T follicular helper cell (primary cell): ENCODE measurements at places on chromosomes 7 and 10.

GRCh38 chr10:17237915-17238444, 9.9 kb downstream of the VIM start:
- DNase-seq, result no peak

DNA sequence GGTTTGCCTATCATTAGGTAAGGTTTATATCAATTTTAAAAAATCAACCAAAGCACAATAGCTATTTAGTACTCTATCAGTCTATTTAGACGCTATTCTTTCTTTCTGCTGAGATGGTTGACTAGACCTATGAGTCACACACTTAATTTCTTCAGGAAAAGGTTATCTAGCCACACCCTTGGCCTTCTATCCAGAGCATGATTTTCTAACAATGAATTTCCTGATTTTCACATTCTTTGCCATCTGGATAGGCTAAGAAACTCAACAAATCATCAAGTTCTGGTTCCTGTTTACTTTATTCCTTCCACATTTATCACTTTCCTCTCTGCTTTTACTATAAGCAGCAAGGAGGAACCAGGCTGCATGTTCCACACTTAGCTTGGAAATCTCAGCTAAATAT, 8.1 kb downstream of the PRPS1L1 start:
- no peak for DNase-seq

- no peak for DNase-seq
Measured at GRCh38 chr10:110709444-110709828, 65.3 kb downstream of the RBM20 start.

GRCh38 chr10:60565492-60565891, 175.8 kb upstream of the ANK3 start:
- DNase-seq, result no peak

DNA sequence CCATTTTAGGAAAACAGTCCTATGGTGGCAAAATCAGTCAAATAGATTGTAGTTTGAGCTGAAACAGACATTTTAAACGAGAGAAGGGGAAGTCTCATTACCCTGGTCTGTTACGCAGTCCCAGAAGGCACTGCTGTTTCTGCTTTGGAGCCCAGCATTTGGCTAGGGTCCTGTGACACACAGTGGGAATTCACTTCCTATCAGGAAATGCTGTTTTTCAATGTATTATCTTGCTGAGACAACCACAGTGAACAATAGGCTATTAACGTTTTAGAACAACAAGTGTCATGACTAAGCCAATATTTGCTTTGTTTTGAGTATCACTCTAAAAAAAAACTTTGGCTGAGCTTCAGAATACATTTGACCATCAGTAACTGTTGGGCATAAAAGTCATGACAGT, 74.1 kb downstream of the ADD3 start:
- DNase-seq, result no peak

- DNase-seq, result no peak
Measured at GRCh38 chr10:51706225-51706624, 6.8 kb upstream of the CSTF2T start.

DNA sequence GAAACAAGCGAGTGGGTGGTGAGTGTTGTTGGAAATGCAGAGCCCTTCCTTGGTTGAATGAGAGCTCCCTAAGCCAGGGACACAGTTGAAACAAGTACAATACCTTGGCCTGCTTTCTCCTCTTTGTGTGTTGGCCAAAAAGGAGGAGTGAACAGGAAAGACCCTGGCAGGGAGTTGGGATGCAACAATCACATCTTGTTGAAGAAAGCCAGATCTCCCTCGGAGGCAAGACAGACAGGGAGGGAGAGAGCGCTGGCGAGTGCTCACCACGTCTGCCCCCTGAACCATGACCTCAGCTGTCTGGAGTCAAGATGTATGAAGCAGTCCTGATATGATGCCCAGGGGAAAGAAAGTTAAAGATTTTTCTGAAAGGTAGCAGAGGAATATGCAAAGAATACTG, 66.8 kb downstream of the ADAM12 start:
- DNase-seq, result no peak

- no peak for DNase-seq
Measured at GRCh38 chr10:98326621-98327027, 58.6 kb upstream of the LOXL4 start.

DNA sequence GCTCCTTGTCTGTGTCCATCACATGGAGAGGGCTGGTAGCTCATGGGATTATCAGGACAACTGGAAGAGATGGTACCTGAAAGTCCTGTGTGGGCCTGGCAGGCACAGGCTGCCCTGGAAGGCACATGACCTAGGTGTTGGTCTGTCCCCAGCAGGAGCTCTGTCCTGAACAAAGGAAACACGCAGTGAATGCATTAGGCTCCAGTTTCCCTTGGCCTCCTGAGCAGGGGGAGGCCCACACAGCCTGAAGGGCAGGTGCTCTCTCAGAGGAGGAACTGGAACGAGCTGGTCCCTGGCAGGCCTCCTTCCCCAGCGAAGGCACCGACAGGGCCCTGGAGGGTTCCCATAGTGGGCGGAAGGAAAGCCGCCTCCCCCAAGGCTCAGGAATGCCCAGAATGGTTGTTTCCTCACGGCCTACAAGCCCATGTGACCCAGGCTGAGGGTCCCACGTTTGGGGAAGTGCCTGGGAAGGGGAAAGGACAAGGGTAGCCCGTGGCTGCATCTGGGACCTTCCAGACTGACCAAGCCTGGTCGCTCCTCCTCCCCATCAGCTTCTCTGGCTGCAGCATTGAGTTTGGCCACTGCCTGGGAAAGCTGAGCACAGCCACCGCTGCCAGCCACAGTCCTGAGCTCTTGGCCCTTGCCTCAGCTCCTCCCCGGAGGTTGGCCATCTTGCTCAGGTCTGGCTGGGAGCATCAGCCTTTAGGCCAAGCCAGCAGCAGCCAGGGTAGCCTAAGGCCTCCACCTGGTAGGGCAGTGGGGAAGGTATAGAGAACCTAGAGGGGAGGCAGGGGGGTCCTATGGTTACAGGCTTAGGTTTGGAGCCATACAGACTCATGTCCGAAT, 21.8 kb downstream of the CXCL12 start:
- no peak for DNase-seq

- no peak for DNase-seq
Measured at GRCh38 chr10:112815269-112816032, 134.6 kb upstream of the TCF7L2 start.

GRCh38 chr7:28124413-28124812, 56.2 kb downstream of the JAZF1 start:
- no peak for DNase-seq

DNA sequence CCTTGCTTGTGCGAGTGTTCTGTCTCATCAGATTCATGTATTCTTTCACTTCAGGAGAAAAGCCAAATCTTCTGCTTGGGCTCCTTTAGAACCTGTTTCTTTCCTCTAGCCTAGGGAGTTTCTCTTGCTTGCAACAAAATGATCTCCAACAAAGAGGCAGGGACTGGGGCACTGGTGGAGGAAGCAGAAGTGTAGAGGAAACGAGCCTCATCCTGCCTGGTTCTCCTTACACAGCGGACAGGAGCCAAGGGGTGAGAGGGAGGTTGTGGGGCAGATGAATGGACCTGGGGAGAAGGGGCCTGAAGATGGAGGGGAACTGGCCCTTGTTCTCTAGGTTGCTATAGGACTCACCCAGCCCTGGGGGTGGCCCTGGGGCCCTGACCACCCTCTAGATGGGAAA, 141.1 kb downstream of the PKD1L1 start:
- no peak for DNase-seq

GRCh38 chr10:114867365-114867764, 45.8 kb downstream of the FHIP2A start:
- no peak for DNase-seq

- no peak for DNase-seq
Measured at GRCh38 chr7:25122373-25122772, 2.7 kb downstream of the CYCS start.

GRCh38 chr10:1841759-1842158, 104.4 kb upstream of the ADARB2 start:
- DNase-seq, result no peak

DNA sequence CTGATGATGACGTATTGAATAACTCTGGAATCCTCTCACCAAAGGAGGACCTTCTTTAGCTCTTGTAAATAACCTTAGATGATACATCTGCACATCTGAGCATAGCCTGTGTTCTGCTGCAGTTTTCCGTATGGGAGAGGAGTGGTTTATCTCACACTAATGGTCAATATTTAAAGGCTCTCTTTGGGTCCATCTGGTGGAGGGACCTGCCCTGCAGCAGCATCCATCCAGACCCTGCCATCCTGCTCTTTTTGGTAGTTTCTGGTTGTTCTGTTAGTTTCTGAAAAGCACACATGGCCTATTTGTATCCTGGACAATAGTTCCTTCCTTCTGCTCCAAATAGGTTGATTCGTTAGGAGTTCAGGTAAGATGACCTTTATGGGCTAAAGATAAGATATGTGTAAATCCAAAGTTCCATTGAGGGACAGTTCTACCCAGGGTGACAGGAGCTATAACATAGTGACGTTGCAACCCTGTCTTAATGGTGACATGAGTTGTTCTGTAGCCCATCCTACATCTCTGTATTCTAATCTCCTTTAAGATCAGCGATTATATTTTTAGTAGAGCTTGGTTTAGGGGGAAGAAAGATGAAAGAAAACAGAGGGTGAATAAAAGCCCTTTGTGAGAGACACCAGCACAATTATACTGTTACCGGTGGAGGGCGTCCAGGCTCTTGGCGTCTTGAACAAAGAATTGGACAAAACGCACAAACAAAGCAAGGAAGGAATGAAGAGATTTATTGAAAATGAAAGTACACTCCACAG, 60.0 kb upstream of the KLF14 start:
- DNase-seq, result no peak

GRCh38 chr10:60828489-60828852, 50.2 kb downstream of the CDK1 start:
- no peak for DNase-seq

- no peak for DNase-seq
Measured at GRCh38 chr7:151675196-151675920, 155.7 kb upstream of the RHEB start.

DNA sequence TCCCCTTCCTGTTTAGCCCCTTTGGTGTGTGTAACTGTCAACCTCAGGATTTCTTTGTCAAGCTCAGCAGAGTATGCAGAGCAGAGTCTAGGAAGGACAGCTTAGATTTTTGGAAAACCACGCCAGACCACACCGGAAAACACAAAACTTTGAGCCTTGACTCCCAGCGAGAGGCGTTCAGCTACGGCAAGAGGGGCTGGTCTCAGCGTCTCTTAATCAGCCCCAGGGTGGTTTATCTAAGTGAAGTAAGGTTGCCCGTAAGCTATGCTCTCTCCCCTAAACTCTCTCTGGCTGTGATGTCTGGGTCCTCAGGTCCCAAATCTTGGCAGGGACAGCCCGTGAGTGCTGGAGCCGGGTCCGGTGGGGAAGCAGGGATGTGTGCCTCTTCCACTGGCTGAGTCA, 230.9 kb downstream of the KLF6 start:
- no peak for DNase-seq

DNA sequence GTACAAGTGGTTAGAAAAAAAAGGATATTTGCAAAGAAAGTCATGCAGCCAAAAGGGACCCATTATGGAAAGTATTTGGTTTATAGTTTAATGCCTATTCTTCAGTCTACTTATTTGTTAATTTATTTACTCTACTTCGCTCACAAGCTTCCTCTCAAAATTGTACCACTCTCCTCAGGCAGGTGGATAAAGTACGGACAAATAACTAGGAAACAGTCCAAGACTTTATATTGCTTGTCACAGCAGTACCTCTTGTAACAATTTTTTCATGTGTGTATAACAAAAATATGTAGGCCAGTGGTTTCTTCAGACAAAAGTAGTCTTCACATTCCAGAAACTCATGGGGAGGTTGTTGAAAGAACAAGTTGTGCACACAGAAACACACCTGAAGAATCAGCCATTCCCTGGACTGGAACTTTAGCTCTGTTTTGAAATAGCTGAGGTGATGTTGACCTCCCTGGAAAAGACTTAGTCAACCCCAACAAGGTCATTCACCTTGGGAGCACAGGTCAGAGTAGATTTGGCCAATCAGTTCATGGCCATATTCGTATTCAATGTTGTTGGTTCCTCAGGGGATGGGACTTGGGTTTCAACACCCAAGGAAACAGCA, 73.4 kb downstream of the TES start:
- DNase-seq, result no peak

GRCh38 chr7:127671341-127671740, 19.3 kb downstream of the SND1 start:
- DNase-seq, result no peak

DNA sequence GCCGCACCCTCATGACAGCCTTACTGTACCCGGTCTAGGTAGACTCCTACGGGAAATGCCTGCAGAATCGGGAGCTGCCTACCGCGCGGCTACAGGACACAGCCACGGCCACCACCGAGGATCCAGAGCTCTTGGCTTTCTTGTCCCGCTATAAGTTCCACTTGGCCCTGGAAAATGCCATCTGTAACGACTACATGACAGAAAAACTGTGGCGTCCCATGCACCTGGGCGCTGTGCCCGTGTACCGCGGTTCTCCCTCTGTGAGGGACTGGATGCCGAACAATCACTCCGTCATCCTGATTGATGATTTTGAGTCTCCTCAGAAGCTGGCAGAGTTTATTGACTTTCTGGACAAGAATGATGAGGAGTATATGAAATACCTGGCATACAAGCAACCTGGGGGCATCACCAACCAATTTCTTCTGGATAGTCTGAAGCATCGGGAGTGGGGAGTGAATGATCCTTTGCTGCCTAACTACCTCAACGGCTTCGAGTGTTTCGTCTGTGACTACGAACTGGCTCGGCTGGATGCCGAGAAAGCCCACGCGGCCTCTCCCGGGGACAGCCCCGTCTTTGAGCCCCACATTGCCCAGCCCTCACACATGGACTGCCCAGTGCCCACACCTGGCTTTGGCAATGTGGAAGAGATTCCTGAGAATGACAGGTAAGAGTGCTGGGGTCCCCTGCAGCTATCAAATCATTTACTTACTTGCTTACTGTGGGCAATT, 8.5 kb upstream of the CHCHD1 start:
- no peak for DNase-seq

- no peak for DNase-seq
Measured at GRCh38 chr7:105021352-105021751, 7.3 kb downstream of the KMT2E start.

GRCh38 chr7:12725575-12726316, 38.3 kb downstream of the ARL4A start:
- no peak for DNase-seq

GRCh38 chr10:103490986-103491314, 2.6 kb upstream of the NEURL1 start:
- no peak for DNase-seq

DNA sequence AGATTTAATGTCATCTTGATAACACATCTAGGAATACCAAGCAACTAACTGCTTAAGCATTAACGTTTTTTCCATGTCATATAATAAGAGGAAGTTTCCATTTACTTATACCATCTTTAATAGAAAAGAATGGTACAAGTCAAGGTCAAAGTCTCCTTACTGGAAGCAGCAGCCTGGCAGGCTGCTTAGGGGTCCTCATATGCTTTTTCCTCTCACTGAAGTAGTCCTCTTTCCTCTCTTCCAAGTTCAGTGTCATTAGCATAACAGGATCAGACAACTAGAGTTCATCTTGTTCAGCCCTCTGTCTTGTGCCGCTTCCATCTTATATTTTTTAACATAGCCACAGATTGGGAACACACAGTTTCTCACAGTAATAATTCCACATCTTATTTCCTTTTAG, 405.7 kb downstream of the GFRA1 start:
- DNase-seq, result no peak
